Body of pancreas (tissue), 4 donors: ENCODE measurements at places on chromosomes 7 and 10.

DNA sequence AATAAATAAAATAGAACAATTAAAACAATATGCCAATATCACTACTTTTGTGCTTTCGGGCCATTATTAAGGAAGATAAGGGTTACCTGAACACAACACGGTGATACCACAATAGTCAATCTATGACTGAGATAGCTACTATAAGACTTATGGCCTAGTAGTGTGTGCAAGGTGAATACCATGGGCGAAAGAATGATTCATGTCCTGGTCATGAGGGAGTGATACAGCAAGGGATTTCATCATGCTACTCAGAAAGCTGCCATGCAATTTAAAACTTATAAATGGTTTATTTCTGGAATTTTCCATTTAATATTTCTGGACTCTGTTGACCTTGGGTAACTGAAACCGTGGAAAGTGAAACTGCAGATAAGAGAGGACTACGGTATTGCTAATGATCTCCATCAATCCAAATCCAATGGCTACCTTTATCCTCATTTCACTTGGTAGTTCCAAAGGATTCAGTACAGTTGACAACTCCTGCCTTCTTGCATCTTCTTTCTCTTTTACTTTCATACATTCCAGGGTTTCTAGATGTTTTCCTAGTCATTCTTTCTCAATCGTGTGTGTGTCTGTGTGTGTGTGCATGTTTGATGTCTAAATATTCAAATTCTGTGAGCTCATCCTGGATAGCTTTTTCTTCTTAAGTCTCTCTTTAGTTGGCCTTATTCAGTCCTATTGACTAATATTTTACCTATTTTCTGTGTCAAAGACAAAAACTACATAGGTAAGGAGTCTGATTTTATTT lies 100.5 kb upstream of the MAGI2 start:
- no peaks in the 10 kb centered on the region for H3K36me3 ChIP-seq
- no peaks in the 10 kb centered on the region for H3K27me3 ChIP-seq
- DNase-seq: no peak
- no peaks in the 10 kb centered on the region for H3K4me1 ChIP-seq
- no peak overlapping the region for H3K27ac ChIP-seq

DNA sequence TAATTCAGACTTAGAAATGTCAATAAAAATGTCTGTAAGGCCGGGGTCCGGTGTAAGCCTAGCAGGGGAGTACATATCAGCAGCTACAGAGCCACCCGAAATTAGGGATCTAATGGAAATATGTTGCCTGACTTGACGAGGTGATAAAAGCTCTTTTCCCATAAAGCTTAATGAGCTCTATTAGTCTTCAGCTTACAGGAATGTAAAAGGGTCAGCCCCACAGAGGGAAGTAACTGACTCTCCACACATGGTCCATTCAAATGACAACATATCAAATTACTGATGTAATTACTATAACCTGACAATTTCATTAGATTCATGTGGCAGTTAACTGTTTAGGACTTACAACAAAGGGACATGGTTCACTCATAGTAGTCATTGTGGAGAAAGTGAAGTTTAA lies 62.3 kb downstream of the ATE1 start:
- DNase-seq: no peak
- no peaks in the 10 kb centered on the region for H3K4me1 ChIP-seq
- H3K4me3 ChIP-seq: no peak overlapping the region
- no peaks in the 10 kb centered on the region for H3K27me3 ChIP-seq
- H3K27ac ChIP-seq: no peak overlapping the region

GRCh38 chr10:116278846-116279245 lies 5.8 kb upstream of the GFRA1 start:
- no peaks in the 10 kb centered on the region for H3K27me3 ChIP-seq
- DNase-seq: no peak
- H3K4me3 ChIP-seq: no peak overlapping the region
- H3K27ac ChIP-seq: no peak overlapping the region
- no peaks in the 10 kb centered on the region for H3K36me3 ChIP-seq

- H3K4me3 ChIP-seq: no peak overlapping the region
- no peak overlapping the region for H3K27ac ChIP-seq
- DNase-seq: peak; percentile 7
These were observed 765 bp downstream of the CELF2 start for GRCh38 chr10:11018432-11018841.

DNA sequence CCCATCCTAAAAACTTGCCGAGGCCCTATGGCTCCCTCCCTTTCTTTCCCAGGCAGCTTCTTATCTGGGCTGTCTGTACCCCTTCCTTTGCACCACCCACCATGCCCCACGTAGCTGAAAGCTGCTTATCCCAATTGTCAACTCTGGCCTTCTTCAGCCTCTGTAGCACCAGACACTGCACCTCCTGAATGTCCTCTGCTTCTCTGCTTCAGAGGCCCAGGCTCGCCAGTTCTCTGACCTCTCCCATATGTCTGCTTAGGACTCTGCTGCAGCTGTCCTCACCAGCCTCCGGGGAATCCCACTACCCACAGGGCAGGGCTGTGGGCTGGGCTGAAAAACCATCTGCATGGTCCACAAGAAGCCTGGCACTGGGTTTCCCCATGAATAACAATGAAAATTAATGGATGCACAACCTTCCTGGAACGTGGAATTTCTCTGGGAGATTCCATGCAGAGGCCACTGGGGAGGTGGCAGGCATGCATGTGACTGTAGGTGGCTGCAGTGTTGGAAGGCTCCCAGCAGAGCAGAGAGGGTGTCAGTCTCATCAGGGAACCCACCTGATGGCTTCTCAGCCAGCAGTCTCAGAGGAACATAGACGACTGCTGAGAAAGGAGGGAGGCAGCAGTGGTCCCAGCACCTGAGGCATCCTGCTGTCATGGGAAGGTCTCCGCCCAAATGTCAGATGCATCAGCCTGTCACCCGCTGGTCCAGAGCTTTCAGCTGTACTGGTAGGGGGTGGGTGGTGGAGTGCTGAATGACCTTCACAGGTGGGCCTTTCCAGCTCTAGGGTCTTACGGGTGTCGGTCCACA lies 16.8 kb upstream of the SH2D4B start:
- no peak for DNase-seq
- H3K27ac ChIP-seq: no peak overlapping the region
- H3K36me3 ChIP-seq: peaks cover 20% of the 10 kb centered on the region
- H3K4me3 ChIP-seq: no peak overlapping the region

- no peaks in the 10 kb centered on the region for H3K36me3 ChIP-seq
- H3K27ac ChIP-seq: no peak overlapping the region
- H3K4me1 ChIP-seq: no peaks in the 10 kb centered on the region
- H3K4me3 ChIP-seq: no peak overlapping the region
These were observed 196.8 kb upstream of the PDE1C start for GRCh38 chr7:32266932-32267475.

- H3K4me1 ChIP-seq: no peaks in the 10 kb centered on the region
- no peaks in the 10 kb centered on the region for H3K36me3 ChIP-seq
- H3K27ac ChIP-seq: no peak overlapping the region
- H3K27me3 ChIP-seq: no peaks in the 10 kb centered on the region
- no peak overlapping the region for H3K4me3 ChIP-seq
- no peak for DNase-seq
These were observed 1104.2 kb upstream of the LRRN3 start for GRCh38 chr7:109986701-109987100.

DNA sequence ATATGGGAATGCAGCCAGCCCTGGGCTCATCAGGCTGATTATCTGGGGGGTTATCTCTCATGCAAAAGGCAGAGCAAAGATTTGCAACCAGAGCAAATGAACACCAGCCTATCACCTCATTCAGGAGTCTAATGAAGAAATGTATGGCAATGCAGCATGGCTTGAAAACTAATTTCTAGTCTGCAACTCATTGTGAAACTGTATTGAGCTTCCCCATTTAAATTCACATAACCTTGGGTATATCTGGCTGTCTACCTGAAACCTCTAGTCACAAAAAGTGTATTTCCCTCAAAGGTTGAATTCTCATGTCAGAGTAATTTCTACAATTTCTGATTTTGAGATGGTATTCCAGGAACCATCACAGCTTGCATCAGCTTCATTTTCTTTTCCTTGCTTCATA lies 240.0 kb downstream of the SDHAF3 start:
- DNase-seq: no peak
- no peak overlapping the region for H3K4me3 ChIP-seq
- no peak overlapping the region for H3K27ac ChIP-seq
- peaks cover 6% of the 10 kb centered on the region for H3K4me1 ChIP-seq

DNA sequence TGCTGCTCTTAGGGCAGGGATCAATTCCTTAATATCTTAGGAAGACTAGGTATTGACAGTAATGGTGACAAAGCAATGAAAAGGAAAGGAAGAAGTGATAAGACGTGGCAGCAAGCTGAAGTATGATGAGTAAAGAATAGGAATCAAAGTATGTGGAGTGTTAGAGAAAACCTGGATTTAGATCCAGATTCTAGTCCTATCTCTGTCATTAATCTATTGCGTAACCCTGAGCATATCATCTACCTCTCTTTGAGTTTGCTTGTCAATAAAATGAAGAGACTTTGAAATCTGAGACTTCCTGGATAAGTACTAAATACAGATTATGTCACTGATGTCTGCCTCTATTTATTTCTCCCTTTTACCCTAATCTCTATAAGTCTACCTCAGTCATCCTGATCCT lies 89.2 kb downstream of the PTEN start:
- peaks cover 11% of the 10 kb centered on the region for H3K4me1 ChIP-seq
- no peaks in the 10 kb centered on the region for H3K36me3 ChIP-seq
- no peak for DNase-seq

DNA sequence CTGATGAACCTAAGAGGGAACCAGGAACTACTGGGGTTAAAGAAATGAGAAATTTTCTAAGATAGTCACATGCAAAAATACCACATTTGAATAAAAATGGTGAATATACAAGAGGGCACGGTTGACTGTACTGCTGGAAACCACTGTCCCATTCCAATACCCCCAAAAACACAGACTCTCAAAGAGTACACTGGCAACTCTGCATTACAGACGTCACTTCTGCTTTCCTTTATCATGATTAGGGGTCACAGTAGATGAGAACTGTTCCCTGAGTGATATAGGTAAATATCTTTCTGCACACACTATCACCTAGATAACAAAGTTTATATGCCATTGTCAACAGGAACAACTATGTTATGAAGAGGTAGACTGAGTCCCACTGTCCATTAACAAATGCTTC lies 69.5 kb downstream of the RAPGEF5 start:
- no peaks in the 10 kb centered on the region for H3K4me1 ChIP-seq
- H3K4me3 ChIP-seq: no peak overlapping the region
- DNase-seq: no peak
- H3K27ac ChIP-seq: no peak overlapping the region
- no peaks in the 10 kb centered on the region for H3K36me3 ChIP-seq
- H3K27me3 ChIP-seq: no peaks in the 10 kb centered on the region

- peaks cover 9% of the 10 kb centered on the region for H3K4me1 ChIP-seq
- H3K4me3 ChIP-seq: no peak overlapping the region
- peaks cover 3% of the 10 kb centered on the region for H3K36me3 ChIP-seq
- no peaks in the 10 kb centered on the region for H3K27me3 ChIP-seq
- DNase-seq: peak; percentile 73
These were observed 143.2 kb downstream of the USP6NL start for GRCh38 chr10:11468126-11468742.

DNA sequence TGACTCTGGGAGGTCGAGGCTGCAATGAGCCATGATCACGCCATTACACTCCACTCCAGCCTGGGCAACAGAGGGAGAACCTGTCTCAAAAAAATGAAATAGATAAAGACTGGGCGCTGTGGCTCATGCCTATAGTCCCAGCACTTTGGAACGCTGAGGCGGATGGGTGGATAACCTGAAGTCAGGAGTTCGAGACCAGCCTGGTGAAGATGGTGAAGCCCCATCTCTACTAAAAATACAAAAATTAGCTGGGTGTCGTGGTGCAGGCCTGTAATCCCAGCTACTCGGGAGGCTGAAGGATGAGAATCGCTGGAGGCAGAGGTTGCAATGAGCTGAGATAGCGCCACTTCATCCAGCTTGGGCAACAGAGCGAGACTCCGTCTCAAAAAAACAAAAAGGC lies 1.1 kb upstream of the DDX21 start:
- H3K36me3 ChIP-seq: no peaks in the 10 kb centered on the region
- peak overlapping the region; percentile 93 for H3K27ac ChIP-seq
- H3K4me3 ChIP-seq: no peak overlapping the region

GRCh38 chr10:103103989-103104388 lies 89.1 kb downstream of the NT5C2 start:
- H3K27ac ChIP-seq: no peak overlapping the region
- H3K27me3 ChIP-seq: no peaks in the 10 kb centered on the region
- H3K4me3 ChIP-seq: no peak overlapping the region
- DNase-seq: no peak
- H3K4me1 ChIP-seq: no peaks in the 10 kb centered on the region
- peaks cover 8% of the 10 kb centered on the region for H3K36me3 ChIP-seq

GRCh38 chr10:74855027-74855426 lies 28.6 kb downstream of the KAT6B start:
- no peaks in the 10 kb centered on the region for H3K36me3 ChIP-seq
- no peak overlapping the region for H3K27ac ChIP-seq
- no peaks in the 10 kb centered on the region for H3K27me3 ChIP-seq
- no peak overlapping the region for H3K4me3 ChIP-seq
- peak; percentile 70 for DNase-seq
- peaks cover 48% of the 10 kb centered on the region for H3K4me1 ChIP-seq
